ENCODE measurements at places on chromosomes 11 and 22.

DNA sequence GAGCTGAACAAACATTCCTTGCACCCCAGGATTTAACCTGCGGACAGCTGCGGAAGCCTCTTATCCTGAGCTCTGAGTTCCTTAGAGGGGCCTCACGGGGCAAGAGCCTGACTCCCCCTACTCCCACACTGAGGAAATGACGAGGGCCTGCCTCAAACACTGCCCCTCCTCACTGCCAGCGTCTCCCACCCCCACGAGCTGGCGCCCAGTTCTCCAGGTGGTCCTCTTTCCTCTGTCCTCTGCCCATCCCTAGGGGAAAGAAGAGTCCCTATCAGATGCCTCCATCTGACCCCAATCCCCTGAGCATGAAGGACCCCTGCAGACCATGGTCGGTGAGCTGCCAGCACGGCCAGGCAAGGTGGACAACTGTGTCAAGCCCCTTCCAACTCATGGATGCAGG is 14.3 kb downstream of the CHST1 start:
- no peak for DNase-seq

DNA sequence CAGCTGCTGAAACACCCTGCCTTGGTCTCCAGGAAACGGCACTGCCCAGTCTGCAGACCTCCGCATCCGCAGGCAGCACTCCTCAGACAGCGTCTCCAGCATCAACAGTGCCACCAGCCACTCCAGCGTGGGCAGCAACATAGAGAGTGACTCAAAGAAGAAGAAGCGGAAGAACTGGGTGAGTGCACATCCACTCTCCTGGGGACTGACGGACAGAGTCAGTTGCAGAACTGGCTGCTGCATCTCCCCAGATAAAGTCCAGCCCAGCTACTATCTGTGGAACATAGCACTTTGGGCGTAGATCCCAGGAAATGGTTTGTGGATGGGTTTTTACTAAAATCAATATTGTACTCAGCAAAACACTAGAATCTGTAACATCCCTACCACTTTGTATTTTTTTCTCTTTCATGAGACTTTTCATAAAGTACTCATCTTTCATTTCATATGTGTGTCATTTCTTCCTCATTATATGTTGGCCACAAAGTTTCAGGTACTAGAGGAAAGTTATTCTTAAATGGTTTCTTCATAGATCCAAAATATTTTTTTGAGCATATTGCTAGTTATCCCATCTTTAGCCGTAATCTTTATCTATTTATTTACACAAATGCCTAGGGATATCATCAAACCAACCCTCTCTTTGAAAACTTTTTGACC is 80.1 kb downstream of the DBX1 start:
- no peak for DNase-seq

DNA sequence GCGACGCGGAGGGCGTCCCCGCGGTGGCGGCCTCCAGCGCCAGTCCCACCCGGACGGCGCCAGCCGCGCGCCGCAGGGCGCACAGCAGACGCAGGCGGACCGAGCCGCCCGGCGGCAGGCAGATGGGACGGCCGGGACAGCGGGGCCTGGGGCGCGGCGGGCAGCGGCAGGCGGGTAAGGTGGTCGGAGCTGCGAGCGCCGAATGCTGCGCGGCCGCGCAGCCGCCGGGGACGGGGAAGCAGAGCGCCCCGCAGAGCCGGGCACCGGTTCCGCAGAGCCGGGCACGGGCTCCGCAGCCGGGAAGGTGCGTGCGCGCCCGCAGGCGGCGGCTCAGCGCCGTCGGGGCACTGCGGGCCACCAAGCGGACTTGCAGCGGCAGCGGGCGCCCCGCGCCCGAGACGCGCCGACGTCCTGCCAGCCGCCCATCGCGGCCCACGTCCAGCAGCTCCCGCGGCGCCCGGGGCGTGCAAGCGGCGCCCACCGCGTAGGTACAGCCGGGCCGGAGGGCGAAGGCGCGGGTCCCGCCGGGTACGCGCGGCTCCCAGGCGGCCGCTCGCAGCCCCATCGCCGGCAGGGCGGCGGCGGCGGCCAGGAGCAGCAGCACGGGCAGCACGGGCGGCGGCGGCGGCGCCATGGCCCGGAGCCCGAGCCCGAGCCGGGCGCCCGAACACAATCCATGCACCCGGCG is 739 bp downstream of the CELSR1 start:
- DNase-seq: no peak

DNA sequence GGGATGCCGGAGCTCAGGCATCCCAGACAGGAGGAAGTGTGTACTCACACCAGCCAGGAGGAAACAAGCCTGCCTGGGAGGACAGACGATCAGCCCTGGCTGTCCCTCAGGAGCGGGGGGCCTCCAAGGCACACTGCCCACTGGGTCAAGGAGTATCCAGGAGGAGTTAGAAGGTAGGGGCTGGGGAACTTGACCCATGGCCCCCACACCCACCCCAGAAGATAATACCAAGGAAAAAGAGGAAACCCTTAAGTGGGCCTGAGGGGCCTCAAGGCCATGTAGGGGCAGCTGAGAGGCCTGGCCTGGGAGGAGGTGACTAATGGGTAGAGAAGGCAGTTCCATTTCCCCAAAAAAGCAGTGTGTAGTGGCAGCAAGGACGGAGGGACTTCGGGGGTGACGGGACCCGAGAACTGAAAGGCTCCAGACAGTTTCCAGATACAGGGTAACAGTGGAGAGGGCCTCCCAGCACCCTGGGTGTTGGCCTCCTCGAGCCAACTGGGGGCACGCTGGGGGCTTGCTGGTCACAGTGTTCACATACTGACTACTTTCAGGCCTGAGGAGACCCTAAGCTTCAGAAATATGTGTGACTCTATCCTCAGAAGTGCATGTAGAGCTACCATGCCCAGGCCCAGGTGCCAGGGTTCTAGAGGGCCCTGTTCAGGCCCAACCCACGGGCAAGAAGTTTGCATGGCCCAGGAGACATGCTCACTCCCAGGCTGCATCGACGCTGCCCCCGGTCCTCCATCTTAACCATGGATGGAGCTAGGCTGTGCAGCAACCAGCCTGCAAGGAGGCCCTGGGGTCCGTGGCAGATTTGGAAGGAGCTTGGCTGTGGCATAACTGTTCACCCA is 75.7 kb upstream of the PITPNB start:
- no peak for DNase-seq

DNA sequence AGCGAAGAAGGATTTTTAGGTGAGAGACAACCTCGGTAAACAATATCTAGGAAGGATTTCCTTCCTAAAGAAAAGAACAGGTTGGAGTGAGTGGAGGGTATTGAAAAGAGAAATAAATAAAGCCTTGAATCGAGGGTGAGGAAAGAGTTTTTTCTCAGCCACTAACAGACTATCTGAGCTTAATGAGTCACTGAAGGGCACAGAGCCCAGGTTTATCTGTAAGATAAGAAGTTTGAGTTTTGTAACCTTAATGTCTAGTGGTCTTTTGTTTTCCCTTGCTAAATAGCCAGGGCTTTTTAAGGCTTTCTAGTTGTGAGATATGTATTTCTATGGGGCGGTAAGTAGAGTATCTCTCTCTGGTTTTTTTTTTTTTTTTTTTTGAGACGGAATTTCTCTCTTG is 394.5 kb upstream of the KIRREL3 start:
- DNase-seq: no peak

GRCh38 chr11:60872961-60873524 is 5.7 kb downstream of the ZP1 start:
- no peak for DNase-seq

DNA sequence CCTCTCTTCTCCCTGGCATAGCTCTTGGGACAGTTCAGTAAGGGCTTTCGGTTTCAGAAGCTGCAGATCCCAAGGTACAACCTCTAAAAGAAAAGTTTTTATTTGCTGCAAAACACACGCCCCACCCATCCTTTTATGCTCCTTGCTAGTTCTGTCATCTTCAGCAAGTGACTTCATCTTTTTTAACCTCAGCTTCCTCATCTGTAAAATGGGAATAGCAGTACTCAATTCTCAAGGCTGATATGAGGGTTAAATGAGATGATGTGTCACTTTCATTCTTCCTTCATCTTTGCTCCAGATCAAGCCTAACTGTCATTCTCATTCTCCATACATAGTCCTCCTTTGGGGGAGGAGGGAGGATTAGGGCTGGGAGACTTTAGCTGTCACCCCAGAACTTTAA is 90.0 kb upstream of the ALX4 start:
- no peak for DNase-seq

- no peak for DNase-seq
Observed at GRCh38 chr22:22037740-22038139, 55.2 kb upstream of the TOP3B start.

DNA sequence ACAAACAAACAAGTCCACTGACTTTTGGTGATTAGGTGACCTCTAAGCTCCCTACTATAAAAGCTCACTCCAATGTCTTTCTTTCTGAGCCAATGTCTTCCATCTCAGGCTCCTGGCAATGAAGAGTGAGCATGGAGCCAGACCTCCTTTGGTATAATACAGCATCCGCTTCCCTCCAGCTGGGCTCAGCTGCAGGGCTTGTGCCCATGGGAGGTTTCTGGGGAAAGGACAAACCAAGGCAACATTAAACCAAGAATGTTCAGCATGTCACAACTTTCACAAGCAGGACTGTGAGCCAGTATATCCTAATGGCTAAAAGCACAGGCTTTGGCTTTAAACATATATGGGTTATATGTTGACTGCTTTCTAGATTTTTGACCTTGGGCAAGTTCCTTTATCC is 58.8 kb downstream of the EHF start:
- DNase-seq: no peak

- DNase-seq: no peak
Observed at GRCh38 chr22:30310881-30311771, 15.6 kb downstream of the TBC1D10A start.

DNA sequence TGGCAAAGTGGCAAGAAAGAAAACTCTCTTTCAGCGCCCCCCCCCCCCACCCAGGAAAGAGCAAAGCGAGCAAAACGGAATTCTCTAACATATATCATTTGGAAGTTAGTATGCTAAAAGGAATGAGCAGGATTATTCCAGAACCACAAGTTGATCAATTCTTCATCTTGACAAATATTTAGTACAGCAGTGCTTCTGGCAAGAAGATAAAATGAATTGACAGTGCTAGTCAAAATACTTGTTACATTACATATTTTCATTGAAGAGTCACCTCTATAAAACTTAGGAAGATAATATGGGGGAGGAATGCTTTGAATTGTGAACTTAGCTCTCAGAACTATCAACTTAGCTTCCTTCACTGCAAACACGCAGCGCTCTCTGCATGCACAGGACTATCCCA is 377.4 kb downstream of the DYNC2H1 start:
- DNase-seq: no peak

DNA sequence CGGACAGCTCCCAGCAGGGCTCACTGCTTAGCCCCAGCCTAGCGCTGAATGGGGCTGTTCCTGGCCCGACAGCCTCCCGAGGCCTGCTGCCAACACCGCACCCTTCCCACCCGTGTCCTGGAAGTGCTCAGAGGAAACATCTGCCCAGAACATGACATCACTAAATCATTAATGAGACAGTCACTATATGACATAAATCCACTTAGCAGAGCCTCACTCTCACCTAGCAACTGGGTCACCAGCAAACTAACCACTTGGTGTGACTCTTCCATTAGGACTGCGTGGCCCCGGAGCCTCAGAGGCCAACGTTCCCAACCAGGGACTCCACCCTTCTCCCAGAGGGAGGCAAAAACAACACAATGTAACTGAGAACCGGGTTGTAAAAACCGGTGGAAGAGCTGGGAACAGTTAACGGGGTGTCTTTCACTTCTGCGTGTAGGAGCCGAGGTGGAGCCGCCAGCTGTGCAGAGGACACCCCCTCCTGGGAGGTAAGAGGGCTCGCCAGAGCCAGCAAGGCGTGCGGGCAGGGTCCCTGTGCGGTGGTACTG is 21.4 kb upstream of the PACSIN2 start:
- DNase-seq: no peak

- DNase-seq: no peak
Observed at GRCh38 chr11:44749189-44749588, 22.4 kb downstream of the TSPAN18 start.

- no peak for DNase-seq
Observed at GRCh38 chr11:73565804-73566203, 32.1 kb downstream of the FAM168A start.

DNA sequence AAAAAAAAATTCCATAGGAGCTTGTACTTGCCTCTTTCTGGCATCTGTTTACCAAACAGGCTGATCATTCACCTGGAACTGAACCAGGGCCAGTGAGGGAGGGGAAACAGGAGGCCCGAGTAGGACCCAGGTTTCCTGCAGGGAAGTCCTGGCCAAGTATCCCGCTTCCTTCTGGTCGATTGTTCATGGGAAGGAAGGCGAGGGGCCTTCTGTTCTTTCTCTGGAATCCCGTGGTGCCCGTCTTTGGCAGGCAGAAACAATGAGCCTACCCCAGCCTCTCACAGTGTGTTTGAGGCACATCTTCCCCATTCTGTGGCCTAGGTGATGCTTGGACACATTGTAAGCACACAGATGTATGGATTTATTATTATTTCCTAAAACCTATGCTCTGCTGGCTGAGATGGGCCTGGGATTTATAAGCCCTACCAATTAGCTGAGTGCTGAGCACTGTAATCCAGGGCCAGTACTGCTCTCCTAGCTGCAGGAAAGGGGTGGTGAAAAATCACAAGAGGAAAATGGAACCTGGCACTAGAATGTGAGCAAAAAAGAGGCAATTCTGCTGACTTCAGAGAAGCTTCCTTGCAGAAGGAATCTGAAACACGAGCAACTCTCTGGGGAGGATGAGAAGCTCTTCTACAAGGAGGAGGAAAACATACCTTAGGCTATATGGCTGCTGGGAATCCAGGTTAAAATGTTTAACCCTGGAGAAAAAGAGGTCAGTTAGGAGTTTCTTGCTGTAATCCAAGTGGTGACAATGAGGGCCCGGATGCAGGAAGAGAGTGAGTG is 53.5 kb downstream of the PRR5L start:
- no peak for DNase-seq

DNA sequence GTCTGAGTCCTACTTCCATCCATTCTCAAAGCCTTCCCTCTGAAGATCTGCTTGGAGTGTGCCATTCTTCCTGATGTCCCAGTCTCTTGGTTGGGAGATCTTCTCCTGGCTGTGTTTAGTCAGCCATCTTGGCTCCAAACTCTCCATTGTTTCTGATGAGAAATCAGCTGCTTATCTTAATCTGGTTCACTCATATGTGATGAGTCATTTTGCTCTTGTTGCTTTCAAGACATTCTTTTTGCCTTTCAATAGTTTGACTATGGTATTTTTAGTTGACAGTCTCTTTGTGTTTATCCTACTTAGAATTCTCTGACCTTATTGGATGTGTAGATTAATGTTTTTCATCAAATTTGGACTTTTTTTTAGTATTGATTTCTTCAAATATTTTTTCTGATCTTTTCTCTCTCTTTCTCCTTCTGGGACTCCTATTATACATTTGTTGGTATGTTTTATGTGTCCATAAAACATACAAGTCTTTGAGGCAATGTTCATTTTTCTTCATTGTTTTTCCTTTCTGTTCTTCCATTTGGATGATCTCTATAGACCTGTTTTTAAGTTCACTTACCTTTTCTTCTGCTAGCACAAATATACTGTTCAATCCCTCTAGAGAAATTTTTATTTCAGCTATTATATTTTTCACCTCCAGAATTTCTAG is 77.2 kb upstream of the CLPB start:
- no peak for DNase-seq

DNA sequence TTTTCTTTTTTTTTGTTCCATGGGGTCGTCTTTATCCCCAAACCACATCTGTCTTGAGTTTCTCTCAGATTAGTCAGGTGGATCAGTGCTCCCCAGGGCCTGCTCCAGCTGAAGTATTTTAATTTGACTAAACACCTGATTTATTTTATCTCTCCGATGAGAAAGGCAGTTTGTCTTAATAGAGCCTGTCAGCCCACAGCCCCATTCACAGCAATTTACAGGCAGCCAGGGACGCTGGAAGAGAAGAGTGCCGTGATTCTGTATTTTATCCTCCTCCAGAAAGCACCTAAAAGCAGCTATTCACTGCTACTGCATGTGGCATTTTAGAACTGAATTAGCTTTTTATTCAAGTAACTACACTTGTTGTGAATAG is 164.5 kb downstream of the SOX6 start:
- DNase-seq: no peak
